Ovary (tissue), 10 donors: ENCODE measurements at places on chromosomes 3 and 15. TPM values are rescaled to one million over a fixed set of nuclear protein-coding genes. Genes with fewer than 3 reads are reported as not detected.

The WDR93 gene
- 0.48 TPM for total RNA-seq

The LOXL1 gene
- 24.4 TPM for total RNA-seq

DNA sequence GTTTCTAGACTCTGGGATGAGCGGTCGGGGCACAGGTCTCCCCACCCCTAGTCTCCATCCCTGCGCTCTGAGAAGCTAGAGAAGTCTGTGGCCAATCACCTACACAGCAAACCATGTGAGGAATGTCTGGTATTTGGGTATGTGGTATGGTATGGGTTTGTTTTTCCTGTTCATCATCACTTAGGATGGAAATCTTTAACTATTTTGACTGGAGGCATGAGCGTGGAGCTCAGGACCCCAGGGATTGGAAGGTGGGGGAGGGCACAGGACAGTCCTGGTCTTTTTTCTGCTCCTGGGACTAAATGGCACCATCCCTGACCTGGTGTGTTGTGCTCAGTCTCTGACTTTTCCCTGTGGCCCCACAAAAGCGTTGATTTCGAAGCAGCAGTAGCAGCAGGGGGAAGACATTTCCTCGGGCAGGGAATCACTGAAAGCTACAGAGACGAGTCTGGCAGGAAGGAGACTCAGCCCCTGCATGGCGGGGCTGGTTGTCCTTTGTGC, 191.7 kb upstream of the TPM1 start:
- H3K27ac ChIP-seq = no peak overlapping the region
- no peak overlapping the region for H3K4me3 ChIP-seq
- H3K36me3 ChIP-seq = no peaks in the 10 kb centered on the region
- H3K27me3 ChIP-seq = no peaks in the 10 kb centered on the region
- no peaks in the 10 kb centered on the region for H3K4me1 ChIP-seq

DNA sequence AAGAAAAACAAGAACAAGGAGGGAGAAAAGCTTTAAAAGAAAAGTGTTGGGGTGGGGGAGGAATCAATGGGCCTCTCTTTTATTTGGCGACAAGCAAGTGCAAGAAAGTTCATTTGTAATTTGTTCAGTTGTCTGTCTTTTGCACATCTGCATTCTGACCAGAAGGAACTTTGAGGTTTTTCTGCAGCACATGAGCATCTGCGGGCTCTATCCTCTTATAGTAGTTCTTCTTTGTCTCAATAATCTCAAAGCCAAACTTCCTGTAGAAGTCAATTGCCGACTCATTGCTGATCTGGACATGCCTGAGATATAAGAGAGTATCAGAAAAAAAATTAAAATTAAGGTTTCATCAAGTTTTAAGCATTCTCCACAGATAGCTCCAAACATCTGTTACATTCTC, 24.4 kb downstream of the NAA50 start:
- peaks cover 1% of the 10 kb centered on the region for H3K4me1 ChIP-seq
- H3K27ac ChIP-seq = no peak overlapping the region
- H3K4me3 ChIP-seq = no peak overlapping the region
- no peak for DNase-seq

- H3K4me1 ChIP-seq = no peaks in the 10 kb centered on the region
- no peaks in the 10 kb centered on the region for H3K36me3 ChIP-seq
- no peak overlapping the region for H3K27ac ChIP-seq
- H3K4me3 ChIP-seq = no peak overlapping the region
Measured at GRCh38 chr3:5389057-5389456, 201.6 kb downstream of the EDEM1 start.
